ENCODE measurements at places on chromosomes 5 and 9.

DNA sequence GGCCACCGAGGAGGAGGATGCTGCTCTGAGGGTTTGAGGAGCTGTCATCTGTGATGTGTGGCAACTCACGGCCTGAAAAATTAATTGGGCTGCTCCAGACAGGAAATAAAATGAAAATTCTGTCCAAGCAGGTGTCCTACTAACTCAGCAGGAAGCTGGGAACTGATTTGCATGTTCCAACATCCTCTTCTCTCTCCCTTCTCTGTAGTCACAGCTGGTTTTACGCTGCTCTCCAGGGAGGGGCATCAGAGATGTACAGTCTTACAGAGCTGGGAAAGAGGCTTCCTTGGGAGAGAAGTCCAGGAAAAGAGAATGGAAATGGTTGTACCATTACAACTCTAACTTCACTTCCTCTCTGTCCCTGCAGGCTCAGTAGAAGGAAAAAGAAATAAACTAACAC is 24.2 kb upstream of the SIL1 start:
- DNase-seq, result no peak

GRCh38 chr5:42586625-42587024 is 163.4 kb downstream of the GHR start:
- no peak for DNase-seq

DNA sequence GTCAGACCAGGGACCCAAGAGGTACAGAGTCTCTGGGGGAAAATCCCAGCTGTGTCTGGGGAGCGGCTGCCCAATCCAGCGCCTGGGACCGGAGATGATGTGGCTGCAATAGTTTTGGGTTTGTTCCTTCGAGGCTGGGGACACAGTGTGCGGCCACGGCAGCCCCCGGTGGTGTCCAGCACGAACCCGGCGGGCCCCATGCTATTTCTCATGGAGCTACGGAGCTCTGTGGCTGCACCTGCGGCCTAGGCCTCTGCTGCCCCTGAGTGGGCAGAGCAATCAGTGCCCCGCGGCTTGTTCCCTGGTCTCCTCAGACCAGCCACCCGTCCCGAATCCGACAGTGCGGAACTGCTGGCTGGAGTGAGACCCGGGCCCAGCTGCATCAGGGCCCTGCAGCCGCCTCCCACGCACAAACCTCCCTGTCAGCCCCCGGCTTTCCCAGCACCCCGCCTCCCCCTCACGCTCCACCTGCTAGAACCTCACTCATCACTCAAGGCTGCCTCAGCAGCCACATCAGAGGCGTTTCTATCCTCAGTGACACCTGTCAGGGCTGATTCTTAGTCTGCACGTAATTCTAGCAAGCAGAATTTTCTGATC is 29.0 kb downstream of the SARDH start:
- peak; percentile 69 for DNase-seq

- DNase-seq, result no peak
Observed at GRCh38 chr9:92482329-92482728, at the start of gene ASPN. Gene ASPN (minus strand): TSS chr9:92482506.

DNA sequence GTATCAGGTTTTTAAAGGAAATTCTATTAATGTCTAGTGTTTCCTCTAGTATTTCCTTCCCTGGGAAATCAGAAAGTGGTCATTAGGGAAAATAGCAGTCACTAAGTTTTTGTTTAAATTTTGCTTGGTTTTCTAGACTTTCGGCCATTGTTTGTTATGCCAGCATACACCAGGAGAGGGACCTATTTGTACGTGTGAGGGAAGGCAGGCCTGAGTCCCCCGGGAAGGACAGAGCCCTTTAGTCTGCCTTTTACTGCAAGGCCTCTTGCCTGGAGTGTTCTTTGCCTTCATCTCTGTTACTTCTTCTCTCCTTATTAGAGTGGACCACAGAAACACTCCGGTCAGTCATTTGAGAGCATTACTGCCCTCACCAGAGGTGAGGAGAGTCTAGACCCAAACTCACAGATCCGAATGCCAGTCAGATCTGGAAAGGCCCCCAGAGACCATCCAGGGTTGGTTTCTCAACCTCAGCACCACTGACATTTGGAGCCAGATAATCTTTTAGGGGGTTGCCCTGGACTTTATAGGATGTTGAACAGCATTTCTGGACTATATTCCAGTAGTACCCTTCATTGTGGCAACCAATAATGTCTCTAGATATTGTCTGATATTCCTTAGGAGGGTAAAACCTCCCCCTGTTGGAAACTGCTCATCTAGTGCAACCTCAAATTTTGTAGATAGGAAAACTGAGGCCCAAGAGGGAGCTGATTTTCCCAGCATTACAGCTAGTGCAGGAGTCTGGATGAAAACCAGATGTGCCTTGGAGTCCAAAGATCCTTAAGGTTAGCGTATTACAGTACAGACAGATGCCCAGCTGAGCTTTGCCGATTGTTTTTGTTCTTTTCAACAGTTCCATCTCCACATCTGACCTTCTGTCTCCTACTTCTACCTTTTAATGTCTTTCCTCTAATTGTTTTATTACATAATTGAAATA is 93.0 kb upstream of the NIPAL4 start:
- no peak for DNase-seq

DNA sequence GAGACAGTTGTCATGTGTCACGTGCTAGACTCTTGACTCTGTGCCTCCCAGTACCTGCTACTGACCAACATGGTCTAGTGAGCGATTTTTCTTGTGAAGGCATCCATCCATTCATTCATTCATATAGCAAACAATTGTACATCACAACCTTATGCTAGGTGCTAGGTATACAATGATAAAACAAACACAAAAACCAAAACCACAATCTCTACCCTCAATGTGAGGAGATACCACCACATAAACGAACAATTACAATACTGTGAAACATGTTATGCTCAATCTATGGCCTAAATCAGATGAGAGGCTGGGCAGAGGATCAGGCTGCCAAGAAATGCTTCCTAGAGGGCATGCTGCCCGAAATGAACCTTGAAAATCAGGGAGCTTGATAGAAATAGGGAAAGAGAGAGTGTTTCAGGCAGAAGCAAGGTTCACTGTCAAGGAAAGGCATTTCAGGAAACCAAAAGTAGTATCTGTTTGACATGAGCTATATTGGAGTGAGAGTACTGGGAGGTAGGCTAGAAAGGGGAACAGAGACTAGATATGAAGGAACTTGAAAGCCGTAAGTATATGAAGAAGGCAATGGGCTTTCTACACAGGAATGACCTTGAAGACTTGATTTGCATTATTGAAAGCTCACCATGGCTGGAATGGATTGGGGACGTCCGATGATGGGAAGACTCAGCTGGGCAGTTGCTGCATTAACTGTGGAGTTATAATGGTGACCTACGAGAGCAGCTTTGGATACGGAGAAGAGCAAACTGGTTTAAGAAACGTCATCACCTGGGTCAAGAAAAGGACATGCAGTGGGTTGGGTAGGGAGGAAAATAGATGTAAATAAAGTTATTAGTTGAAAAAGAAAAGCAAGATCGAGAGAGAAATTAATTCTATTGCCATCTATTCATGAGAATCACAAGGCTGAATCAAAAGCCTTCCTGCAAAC is 90.1 kb downstream of the THBS4 start:
- DNase-seq, result no peak

- DNase-seq, result no peak
Observed at GRCh38 chr9:38118862-38119438, 49.9 kb upstream of the SHB start.

DNA sequence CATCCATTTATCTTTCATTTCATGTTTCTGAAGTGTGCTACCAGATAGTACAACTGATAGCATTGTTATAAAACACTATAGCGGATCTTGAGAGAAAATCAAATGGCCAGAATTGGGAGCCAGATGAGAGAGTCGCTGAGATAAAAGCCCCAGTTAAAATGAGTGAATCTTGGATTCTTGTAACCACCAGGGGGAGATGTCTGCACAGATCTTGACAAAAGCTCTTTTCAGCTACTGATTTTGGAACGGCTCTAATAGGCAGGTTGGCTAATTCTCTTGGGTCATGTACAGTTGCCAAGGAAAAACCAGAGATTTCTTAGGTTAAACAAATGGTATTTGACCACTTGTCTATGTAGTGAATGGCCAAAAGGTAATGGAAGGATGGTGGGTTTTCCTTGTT is 21.7 kb downstream of the F2RL2 start:
- DNase-seq, result no peak
